BE2C (cell line): ENCODE measurements at places on chromosomes 7 and 10.

GRCh38 chr10:62665771-62666170 is 138.7 kb upstream of the ADO start:
- no peak for DNase-seq

DNA sequence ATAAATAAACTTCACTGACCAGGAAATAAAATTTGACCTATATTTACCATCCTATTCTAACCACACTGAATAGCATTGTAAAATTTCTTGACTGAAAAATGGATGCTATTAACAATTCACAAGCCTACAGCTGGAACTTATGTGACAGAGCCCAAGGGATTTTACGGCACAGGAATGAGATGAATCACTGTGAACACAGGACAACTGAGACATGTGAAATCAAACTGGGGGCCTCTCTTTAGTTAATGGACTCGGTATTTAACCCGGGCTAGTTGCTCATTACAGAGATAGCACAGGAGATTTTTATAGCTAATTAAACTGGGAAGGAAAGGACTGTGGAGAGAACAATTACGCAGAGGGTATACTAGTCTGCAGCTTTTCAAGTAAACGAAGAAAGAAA is 100.6 kb downstream of the MICU1 start:
- DNase-seq = no peak

- DNase-seq = no peak
These were observed 141.9 kb upstream of the PRSS1 start for GRCh38 chr7:142607351-142607750.

- no peak for DNase-seq
These were observed 1081.6 kb downstream of the TYW1 start for GRCh38 chr7:68078157-68078710.

DNA sequence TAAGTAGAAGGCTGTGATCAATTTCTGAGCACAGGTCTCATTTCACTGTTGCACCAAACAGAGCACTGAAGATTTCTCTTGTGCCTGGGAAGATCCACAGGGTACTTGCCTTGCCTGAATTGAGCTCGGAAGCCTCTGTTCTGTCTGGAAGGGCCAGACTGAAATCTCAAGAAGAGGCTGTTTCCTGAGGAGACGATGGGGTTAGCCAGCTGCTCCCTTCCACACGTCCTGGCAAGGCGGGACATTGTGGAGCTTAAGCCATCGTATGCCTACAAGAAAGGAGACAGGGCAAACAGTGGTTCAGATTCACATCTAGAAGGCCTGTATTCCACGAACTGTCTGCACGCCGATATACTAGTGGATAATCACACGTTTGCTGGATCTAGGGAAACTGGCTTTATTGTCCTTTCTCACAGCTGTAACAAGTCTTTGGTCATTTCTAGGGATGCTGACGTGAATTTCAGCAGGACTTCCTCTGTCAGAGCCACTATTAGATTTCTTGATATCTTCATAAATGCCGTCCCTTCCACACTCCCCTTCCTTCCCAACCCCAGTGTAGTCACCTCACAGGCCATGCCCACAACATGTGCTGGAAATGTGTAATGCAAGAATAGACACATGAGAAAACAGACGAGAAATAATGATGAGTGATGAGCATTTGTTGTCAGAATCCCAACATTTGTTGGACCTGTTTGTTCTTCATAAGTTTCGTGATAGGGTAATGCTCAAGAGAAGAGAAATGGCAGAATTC is 137.2 kb upstream of the RSU1 start:
- DNase-seq = no peak

- peak; percentile 45 for DNase-seq
These were observed 165.3 kb downstream of the WNT2 start for GRCh38 chr7:117157241-117158209.

- no peak for DNase-seq
These were observed 25.1 kb downstream of the MNX1 start for GRCh38 chr7:156985101-156985992.

- no peak for DNase-seq
These were observed 939.0 kb upstream of the C7orf33 start for GRCh38 chr7:147651601-147652000.

GRCh38 chr10:58667658-58668310 is 155.1 kb downstream of the BICC1 start:
- no peak for DNase-seq

DNA sequence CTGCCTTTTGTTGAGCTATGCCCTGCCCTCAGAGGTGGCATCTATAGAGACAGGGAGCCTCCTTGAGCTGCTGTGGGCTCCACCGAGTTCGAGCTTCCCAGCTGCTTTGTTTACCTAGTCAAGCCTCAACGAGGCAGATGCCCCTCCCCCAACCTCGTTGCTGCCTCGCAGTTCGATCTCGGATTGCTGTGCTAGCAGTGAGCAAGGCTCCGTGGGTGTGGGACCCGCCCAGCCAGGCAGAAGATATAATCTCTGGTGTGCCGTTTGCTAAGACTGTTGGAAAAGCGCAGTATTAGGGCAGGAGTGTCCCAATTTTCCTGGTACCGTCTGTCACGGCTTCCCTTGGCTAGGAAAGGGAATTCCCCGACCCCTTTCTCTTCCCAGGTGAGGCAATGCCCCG is 88.4 kb upstream of the CDK6 start:
- no peak for DNase-seq
